ENCODE measurements at places on chromosomes 16 and 17. TPM values are rescaled to one million over a fixed set of nuclear protein-coding genes. Genes with fewer than 3 reads are reported as not detected.

The AOC2 gene
- 2.6 TPM for polyA plus RNA-seq

The SUZ12 gene
- 45.4 TPM for polyA plus RNA-seq

The CSF3 gene
- polyA plus RNA-seq, result not detected

- DNase-seq, result no peak
Observed at GRCh38 chr17:34917381-34917780, 43.9 kb downstream of the CCT6B start.

GRCh38 chr16:48287239-48287638 is 39.9 kb upstream of the ABCC11 start:
- no peak for DNase-seq
